ENCODE measurements at places on chromosomes 4 and X. TPM values are rescaled to one million over a fixed set of nuclear protein-coding genes. Genes with fewer than 3 reads are reported as not detected.

DNA sequence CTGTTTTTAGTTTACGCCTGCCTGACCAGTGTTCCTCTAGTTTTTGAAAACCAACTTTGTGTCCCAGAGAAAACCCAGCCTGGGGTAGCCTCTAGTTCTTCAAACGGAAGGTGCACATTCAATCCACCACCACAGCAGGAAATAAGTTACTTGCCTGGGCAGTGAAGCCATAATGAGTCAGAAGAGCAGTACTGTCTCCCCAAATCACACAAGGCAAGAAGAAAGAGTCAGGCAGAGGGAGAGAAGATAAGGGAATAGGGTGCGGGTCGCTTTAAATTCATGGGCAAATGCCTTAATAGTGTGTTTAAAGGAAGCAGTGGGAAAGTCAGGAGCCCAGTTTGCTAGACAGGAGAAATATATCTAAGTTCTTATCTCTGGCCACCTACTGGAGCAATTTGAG lies 333.8 kb upstream of the GRIA3 start:
- no peak for DNase-seq

DNA sequence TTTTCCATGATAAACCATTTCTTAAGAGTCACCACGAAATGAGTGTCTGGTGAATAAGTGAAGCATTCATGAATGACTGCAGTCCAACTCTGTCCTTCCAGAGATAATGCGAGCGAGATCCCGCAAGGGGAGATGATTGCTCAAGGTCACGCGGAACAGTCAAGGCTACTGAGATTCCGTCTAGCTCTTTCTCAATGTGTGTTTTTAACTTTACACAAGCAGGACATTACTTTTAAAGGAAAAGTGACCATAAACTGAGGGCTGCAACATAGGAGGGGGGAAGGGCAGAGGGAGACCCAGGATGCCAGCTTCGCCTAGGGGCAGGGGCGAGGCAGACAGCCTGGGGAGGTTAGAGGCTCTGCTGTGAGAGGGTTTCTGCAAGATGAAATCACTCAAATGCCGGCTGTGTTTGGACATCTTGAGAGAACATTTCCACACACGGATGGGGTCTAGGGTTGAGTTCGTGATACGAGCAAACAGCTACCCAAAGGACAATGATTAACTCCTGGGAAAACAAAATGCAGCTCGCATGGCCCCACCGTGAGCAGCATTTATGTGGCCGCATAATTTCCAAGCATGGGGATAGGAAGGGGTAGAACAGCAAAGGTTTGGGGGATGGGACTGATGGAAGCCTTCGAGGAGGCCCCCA lies 23.8 kb upstream of the CCNQ start:
- no peak for DNase-seq

DNA sequence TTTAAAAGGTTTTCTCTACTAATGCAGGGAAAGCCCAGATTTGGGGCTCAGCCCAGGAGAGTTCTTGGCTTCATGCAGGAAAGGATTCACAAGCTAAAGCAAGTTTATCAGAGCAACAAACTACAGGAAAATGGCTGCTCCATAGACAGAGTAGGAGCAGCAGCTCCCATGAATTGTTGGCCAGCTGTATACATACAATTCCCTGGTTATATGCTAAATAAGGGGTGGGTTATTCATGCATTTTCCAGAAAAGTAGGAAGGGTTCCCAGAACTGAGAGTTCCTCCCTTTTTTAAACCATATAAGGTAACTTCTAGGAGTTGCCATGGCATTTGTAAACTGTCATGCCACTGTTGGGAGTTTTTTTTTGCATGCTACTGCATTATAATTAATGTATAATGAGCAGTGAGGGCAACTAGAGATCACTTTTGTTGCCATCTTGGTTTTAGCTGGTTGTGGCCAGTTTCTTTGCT lies 2.6 kb downstream of the C4orf33 start:
- no peak for DNase-seq

DNA sequence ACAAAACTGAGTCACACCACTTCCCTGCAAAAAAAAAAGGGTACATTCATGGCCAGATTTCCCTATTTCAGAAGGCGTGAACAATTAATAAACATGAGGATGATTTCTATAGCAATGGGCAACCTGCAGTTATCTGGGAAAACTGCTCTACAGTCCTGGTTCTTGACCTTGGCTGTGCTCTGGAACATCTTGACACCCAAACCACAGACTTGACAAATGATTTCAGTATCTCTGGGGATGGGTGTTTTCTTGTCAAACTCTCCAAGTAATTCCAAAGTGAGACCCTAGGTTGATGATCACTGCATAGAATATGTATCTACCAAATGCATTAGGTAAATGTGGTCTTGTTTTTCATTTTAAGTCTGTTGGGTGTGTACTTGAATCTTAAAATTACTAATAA lies 2.0 kb downstream of the DAPP1 start:
- no peak for DNase-seq

- DNase-seq: no peak
Observed at GRCh38 chrX:70613295-70613694, 168.7 kb downstream of the DLG3 start.

DNA sequence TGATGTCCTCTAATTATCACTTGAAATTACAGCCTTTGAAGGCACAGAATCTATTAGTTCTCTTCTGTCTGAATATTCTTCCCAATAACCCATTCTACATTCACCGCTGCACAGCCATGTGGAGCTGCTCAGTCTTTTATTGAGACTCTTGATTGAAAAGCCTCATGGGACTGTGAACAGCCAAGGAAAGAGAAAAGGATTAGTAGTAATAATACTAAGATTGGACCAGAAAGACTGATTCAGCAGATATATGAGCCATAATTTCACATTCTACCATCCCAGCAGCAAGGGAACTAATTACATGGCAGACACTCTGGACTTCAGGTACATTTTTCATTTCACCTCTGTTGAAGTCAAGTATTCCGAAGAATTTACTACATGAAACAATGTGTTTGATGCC lies 2471.7 kb downstream of the ARAP2 start:
- DNase-seq: no peak

- DNase-seq: peak; percentile 34
Observed at GRCh38 chrX:40104630-40104984, 6.8 kb upstream of the BCOR start.

- no peak for DNase-seq
Observed at GRCh38 chrX:68084765-68085164, 348.5 kb downstream of the OPHN1 start.

GRCh38 chr4:121150003-121150402 lies 14.1 kb downstream of the TNIP3 start:
- DNase-seq: no peak

DNA sequence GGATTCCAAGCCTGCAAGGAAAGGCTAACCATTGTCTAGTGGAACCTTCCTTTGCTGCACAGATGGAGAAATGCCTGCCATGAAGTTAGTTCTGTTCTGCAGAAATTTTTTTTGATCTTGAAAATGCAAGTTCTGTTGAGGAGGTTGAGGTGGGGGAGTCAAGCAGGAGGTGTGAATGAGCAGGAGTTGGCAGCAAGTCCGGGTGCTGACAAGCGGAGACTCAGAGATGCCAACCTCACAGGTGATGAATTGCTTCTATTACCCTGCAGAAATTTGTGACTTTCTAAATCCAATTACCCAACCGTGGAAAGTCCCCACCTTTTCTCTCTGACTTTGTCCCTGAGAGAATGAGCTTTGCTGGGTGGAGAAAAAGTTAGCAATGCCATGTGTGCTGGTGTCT lies 350.1 kb downstream of the DHRSX start:
- DNase-seq: no peak

Gene ATP7A
- total RNA-seq: 8.2 TPM

Gene THOC2
- 97.8 TPM for total RNA-seq

Gene DUSP21
- not detected for total RNA-seq

Gene FGF2
- total RNA-seq: 0.10 TPM

Gene PCDH10
- total RNA-seq: not detected

Gene SULT1E1
- not detected for total RNA-seq

Gene CLGN
- not detected for total RNA-seq

Gene HAND2
- not detected for total RNA-seq

Gene TEC
- total RNA-seq: 8.8 TPM

Gene CCDC158
- not detected for total RNA-seq

Gene SASH3
- total RNA-seq: 209 TPM

Gene FRAS1
- total RNA-seq: not detected

All from activated B cell treated with CpG ODN at 0.5 μM for 24 hours (primary cell).